ENCODE measurements at places on chromosomes 4 and X. TPM values are rescaled to one million over a fixed set of nuclear protein-coding genes. Genes with fewer than 3 reads are reported as not detected.

Gene SPANXN3
- polyA plus RNA-seq, result not detected

Gene PABPC1L2B
- 2.3 TPM for polyA plus RNA-seq

Gene USP17L29
- not detected for polyA plus RNA-seq

Gene TRIM61
- not detected for polyA plus RNA-seq

Gene EGF
- polyA plus RNA-seq, result 0.07 TPM

Gene XAGE2
- polyA plus RNA-seq, result not detected

Gene RNF175
- polyA plus RNA-seq, result 2.8 TPM

Gene TMPRSS11B
- not detected for polyA plus RNA-seq

Gene TACR3
- polyA plus RNA-seq, result not detected

Gene XK
- polyA plus RNA-seq, result 1.1 TPM

Gene SOWAHB
- polyA plus RNA-seq, result 0.29 TPM

Gene PDGFRA
- 4.7 TPM for polyA plus RNA-seq

Gene F8A2
- not detected for polyA plus RNA-seq

Gene CTAG2
- polyA plus RNA-seq, result not detected

Gene SUPT20HL2
- polyA plus RNA-seq, result not detected

Gene GPC4
- 3.7 TPM for polyA plus RNA-seq

Gene SLC7A11
- 1.5 TPM for polyA plus RNA-seq

Gene RAP2C
- polyA plus RNA-seq, result 3.6 TPM

Gene CENPVL3
- polyA plus RNA-seq, result not detected

Gene PAK3
- 1.4 TPM for polyA plus RNA-seq

Gene DGKK
- not detected for polyA plus RNA-seq

Gene NEIL3
- polyA plus RNA-seq, result 1.8 TPM

Gene GIMD1
- polyA plus RNA-seq, result not detected

Gene MAGEB1
- polyA plus RNA-seq, result not detected

Gene PCDH18
- 2.2 TPM for polyA plus RNA-seq

Gene RLIM
- 10.1 TPM for polyA plus RNA-seq

Gene TMEM150C
- 23.1 TPM for polyA plus RNA-seq
